Glutamatergic neuron (in vitro differentiated cells): ENCODE measurements at places on chromosomes 13 and 19.

GRCh38 chr13:46679369-46680120 lies 117.4 kb downstream of the ESD start:
- no peak for DNase-seq

DNA sequence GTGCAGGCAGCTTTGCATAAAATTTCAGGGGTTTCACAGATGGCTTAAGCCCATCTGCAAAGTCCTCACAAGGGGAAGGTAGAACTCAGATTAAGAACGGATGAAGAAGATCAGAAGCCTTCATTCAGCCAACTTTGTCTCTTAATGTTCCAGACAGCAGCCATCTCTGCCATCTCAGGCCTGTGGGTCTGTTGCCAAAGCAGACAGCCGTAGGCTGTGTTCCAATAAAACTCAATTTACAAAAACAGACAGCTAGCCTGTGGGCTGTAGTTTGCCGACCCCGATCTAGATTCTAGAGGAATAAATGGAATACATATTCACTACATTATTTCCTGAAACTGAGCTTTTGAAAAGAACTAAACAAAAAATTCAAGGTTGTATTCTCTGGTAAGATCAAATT lies 3.8 kb downstream of the DCUN1D2 start:
- DNase-seq, result no peak

DNA sequence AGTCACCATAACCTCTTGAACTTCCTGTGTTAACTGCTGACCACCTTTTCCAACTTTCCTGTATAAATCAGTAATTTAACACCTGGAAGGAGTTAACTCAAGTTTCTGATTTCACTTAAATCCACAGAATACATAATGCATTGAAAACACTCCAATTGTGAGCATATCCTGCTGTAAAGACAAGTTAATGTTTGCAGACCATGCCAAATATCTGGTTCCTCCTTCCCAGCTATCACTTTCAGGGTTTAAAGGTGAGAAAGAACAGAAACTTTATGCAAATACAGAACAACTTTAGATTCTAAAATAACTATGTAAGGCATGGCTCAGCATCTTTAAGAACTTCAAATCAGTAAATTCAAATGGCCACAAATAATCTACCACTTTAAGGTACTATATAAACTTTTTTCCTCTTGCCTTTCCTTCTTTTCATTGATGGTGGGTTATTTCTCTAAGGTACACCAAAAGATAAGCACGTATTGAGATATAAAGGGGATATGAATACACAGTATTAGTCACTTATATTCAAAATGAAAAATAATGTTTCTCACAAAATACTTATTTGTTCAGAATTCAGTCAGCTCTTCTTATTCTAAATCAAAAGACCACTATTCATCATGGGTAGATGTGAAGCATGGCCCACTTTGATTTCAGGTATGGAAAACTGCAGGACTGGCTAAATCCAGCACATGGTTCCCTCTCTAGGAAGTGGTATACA lies 6.6 kb upstream of the TPTE2 start:
- DNase-seq, result no peak

GRCh38 chr13:54029720-54030119 lies 1001.1 kb downstream of the OLFM4 start:
- DNase-seq, result no peak

GRCh38 chr19:5035793-5036697 lies 67.1 kb downstream of the KDM4B start:
- no peak for DNase-seq

GRCh38 chr13:111905609-111905945 lies 161.4 kb upstream of the SOX1 start:
- no peak for DNase-seq

DNA sequence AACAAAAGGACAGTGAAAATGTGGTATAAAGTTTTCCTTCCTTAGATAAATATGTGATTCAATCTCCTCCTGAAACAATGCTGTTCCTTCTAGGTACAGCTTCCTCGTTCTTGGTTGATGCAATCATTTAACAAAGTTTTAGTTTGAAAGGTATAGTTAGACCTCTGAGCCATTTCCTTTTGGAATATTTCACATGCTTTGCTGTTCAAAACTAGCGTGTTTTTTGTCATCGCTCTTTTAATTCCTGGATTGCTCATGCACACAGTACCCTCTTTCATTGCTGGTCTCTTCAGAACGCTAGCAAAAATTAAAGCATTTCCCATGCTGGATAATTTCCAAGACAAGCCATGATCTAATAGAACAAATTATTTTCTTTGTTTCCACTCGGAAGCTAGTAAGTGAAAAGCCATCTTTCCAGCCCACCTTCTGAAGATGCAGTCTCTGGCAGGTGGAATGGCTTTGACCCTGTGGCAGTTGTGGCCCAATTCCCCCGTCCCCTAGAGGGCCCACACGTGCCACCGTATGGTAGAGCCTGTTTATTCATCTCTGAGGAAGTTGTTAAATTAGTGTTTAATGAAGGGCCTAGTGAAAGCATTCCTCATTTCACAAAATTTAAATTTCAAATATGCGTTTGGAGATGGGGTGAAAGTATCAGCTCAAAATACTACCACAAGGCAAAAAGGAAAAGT lies 1040.6 kb upstream of the SLC10A2 start:
- no peak for DNase-seq

- no peak for DNase-seq
These were observed 28.0 kb downstream of the MAB21L1 start for GRCh38 chr13:35448465-35448864.

GRCh38 chr19:9165261-9165660 lies 13.5 kb upstream of the OR7D2 start:
- no peak for DNase-seq

DNA sequence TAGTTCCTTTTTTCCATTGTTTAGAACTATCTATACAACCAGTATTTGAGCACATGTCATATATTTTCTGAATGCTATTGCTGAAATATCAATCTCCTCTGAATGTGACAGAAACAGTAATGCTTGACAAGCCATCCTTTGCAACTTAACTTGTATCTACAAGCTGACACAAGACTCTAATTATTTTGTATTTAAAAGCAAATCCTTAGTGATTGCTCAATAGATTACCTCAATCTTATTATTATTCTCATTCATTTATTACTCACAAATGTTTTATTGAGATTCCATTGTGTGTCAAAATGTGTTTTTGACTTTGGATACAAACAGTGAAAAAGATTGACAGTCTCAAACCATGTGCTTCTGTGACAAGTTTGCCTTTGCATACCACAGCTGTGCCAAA lies 787.8 kb upstream of the PRR20A start:
- no peak for DNase-seq

- no peak for DNase-seq
These were observed 15.9 kb downstream of the CBY2 start for GRCh38 chr13:45718063-45718462.

DNA sequence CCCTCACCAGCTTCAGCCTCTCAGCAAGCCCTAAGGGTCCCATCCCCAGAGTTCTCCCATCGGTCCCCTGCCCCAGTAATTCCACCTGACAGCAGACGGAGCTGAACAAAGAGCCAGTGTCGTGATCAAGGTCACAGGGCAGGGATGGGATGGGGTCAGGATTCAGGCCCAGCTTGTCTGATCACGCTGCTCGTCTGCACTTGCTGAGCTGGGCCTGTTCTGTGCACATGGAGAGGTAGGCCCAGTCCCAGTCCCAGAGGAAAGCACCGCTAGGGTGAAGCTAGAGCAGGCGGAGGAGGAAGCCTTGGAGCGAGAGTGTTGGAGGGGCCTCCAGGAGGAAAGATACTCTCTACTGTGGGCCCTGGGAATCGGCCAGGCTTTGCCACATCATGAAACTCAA lies 7.1 kb upstream of the RBM42 start:
- DNase-seq, result no peak

DNA sequence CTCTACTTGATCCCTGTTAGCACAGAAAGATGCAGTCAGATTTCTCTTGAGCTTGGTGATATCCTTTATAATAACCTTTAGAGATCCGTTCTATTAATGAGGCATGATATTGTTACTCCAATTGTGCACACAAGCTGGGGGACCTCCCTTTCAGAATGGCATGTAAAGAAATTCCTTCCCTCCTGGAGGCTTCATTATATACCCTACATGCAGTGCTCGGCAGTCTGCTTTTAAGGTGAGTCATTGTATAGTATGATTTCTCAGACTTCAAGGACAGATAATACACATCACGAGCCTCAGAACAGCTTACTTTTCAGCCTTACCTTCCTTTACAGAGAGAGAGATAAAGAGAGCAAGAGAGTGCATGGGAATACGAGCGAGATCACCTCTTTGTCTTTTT lies 261.3 kb downstream of the ATP8A2 start:
- no peak for DNase-seq

- no peak for DNase-seq
These were observed 4.9 kb downstream of the ZSCAN1 start for GRCh38 chr19:58038688-58039204.

DNA sequence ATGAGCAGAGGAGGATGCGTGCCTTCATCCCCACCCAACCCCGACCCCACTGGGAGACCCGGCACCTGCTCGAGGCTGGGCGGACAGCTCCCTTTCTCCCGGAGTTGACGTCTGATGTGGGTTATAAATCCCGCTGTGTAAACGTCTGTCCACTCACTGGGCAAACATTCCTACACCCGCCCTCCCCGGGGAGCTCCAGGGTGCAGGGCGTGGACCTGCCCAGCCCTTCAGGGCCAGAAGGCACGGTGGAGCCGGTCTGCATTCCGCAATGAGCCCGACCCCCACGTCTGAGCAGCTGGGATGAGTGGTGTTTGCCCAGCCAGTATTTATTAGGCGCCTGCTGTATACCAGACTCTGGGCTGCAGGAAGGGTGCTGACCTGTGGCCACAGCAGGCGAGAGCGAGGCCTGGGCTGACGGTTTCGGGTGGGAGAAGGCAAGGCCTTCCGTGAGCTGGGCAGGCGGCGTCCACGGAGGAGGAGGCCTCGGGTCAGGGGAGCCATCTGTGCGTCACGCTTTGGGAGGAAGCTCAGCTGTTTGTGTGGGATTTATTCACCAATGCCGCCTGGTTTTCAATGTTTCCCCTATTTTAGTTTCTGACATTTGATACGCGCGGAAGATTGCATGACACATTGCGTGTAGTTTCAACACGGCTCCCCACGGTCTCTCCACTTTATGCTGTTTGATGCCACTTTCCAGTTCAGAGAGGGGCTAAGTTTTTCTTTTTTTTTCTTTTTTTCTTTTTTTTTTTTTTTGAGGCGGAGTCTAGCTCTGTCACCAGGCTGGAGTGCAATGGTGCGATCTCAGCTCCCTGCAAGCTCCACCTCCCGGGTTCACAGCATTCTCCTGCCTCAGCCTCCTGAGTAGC lies 2.0 kb downstream of the MISP start:
- peak; percentile 64 for DNase-seq

GRCh38 chr19:18419195-18419698 lies at the start of gene SSBP4:
TSS of gene SSBP4 (plus strand) at chr19:18419398. CDS start at chr19:18419649, 251 bp downstream.
- peak; percentile 82 for DNase-seq

- DNase-seq, result no peak
These were observed 793.9 kb upstream of the PCDH20 start for GRCh38 chr13:62209529-62209928.

GRCh38 chr13:84649853-84650252 lies 767.6 kb upstream of the SLITRK1 start:
- DNase-seq, result no peak

GRCh38 chr19:7869453-7869909 lies 4.7 kb downstream of the PRR36 start:
- DNase-seq, result peak; percentile 66

- DNase-seq, result no peak
These were observed 23.5 kb downstream of the ZNF43 start for GRCh38 chr19:21812448-21812847.

DNA sequence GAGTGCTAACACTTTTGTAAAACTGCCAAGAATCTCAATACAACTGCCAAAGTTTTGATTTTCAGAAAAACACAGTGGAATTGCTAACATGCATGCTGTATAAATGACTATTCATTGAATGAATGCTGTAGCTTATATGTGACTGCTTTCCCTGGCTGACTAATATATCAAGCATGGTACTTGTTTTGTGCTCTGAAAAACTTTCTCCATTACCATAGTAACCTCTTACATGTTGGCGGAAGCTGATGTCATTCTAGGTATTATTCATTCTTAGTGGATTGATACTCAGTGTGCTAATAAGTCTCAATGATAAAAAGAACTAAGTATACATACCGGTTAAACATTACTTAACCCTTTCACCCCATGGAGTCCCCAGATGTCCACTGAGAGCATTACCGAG lies 166.1 kb upstream of the MYO16 start:
- DNase-seq, result no peak

- DNase-seq, result no peak
These were observed 2.6 kb upstream of the CLC start for GRCh38 chr19:39740395-39740794.

DNA sequence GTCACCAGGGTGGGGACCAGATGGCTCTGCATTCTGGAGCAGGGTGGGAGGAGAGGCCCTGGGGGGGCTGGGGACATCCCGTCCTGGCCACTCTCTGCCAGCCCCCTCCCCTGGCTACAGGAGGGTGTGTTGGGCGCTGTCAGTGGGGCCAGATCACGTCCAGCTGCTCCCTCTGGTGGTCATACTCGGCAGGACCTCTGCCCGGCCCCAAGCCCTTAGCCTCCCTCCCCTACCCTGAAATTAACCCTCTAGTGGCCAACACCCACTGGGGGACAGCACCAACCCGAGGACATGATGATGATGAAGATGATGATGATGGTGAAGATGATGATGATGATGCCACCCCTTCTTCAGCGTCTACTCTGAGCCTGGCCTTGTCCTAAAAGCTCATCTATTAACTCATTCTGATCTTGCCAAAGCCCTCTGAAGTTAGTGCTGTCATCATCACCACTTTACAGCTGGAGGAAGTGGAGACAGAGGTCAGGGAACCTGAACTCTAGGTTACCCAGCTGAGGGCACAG lies 590 bp upstream of the LGI4 start:
- DNase-seq, result peak; percentile 93

DNA sequence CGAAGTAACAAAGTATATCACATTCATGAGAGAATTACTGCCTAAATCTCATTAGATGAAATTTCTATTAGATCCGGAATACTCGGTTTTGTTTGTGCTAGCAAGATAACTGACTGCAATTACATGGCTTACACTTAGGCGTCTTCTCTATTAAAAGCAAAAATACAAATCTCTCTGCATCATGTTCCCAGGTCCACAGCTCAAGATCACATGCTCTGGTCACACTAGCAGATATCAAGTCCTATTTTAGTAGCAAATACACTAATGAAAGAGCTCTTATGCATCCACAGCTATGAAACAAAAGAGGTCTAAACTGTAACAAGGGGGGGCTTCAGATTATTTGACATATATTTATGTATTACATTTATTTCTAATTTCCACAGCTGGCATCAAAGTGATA lies 53.5 kb downstream of the EFNB2 start:
- no peak for DNase-seq

- DNase-seq, result no peak
These were observed 144.2 kb downstream of the SPRY2 start for GRCh38 chr13:80196756-80197155.

GRCh38 chr13:111474136-111475002 lies 153.9 kb downstream of the TEX29 start:
- no peak for DNase-seq

- no peak for DNase-seq
These were observed 786 bp upstream of the LILRA2 start for GRCh38 chr19:54572696-54573311.

GRCh38 chr13:29679396-29680053 lies 84.0 kb upstream of the SLC7A1 start:
- DNase-seq, result no peak

- no peak for DNase-seq
These were observed 146.7 kb upstream of the SPACA7 start for GRCh38 chr13:112229445-112229844.
